ENCODE measurements at places on chromosomes 1 and 21.

- no peak for DNase-seq
These were observed 788 bp downstream of the ISG15 start for GRCh38 chr1:1013922-1014648.

GRCh38 chr1:206143537-206144172 is 26.5 kb upstream of the AVPR1B start:
- no peak for DNase-seq

DNA sequence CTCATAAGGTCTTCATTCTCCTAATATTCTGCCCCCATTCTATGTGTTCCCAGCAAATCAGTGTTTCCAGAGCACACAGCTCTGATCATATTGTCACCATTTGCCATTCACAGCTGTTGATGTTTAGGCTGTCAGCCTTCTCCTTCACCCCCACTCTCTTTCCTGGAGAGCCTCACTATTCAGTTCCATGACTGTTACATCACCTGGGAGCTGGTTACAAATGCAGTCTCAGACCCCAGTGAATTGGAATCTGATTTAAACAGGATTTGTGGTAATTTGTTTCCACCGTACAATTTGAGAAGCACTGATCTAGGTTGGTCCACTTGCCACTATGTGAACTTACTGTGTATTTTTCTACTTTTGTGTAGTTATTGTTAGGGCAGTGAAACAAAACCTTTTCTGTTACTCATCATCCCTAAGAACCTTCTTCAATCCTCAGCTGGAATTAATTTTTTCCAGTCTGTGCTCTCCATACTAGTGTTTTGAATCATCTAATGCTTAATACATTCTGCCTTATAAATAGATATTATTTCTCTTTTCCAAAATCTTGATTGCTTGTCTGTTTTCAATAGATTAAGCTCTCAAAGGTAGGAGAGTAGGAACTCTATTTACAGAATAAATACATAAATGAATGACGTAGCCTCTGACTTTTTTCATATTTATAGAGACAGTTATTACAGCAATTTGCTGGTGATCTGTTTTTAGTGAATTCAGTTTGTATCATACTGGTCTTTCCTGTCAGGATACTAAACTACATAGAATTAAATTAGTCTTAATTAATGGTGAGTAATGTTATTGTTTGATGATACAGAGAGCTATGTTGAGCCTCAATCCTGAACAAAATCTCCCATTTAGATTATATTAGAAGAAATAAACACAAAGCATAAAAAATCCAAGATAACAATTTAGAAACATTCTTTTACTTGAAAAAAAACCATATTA is 8.1 kb downstream of the SNX7 start:
- no peak for DNase-seq

DNA sequence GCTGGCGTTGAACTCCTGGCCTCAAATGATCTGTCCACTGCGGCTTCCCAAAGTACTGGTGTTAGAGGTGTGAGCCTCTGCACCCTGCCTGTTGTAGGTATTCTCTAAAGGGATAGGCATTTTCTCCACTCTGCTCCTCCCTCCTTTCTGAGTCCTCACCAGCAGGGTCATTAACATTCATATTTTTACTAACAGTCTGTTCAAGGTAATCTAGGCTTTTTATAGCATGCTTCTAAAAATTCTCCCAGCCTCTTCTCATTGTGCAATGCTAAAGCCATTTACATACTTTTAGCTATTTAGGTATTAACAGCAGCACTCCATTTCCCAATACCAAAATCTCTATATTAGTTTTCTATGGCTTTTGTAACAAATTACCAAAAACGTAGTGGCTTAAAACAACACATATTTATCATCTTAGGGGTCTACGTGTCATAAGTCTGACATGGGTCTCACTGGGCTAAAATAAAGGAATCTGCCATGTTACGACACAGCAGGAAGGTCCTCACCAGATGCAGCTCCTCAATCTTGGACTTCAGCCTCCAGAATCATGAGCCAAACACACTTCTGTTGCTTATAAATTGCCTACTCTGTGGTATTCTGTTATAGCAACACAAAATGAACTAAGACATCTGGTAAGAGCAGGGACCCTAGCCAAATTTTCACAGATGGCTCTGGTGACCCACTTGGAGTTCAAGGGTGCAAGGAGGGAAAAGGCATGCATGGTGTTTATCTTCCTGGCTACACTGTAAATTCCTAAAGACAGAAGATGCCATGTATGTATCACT is 2.9 kb upstream of the SLC2A7 start:
- DNase-seq, result no peak

DNA sequence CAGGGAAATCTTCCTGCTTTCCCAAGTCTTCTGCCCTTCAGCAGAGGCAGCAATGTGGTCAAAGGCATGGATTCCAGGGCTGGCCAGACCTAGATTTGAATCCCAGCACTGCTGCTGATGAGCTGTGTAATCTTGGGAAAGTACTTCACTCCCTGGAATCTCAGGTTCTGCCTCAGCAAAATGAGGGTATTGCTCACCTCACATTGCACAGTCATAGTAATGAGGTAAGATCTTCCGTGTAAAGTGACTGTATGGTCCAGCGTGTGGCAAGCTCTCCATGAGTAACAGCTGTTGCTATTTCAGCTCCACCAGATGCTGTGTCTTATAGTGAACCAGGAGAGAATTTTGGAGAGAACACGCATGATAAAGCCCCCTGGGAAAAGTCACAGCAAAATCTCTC is 56.1 kb upstream of the F3 start:
- DNase-seq, result no peak
